ENCODE measurements at places on chromosomes 5 and 9. TPM values are rescaled to one million over a fixed set of nuclear protein-coding genes. Genes with fewer than 3 reads are reported as not detected.

DNA sequence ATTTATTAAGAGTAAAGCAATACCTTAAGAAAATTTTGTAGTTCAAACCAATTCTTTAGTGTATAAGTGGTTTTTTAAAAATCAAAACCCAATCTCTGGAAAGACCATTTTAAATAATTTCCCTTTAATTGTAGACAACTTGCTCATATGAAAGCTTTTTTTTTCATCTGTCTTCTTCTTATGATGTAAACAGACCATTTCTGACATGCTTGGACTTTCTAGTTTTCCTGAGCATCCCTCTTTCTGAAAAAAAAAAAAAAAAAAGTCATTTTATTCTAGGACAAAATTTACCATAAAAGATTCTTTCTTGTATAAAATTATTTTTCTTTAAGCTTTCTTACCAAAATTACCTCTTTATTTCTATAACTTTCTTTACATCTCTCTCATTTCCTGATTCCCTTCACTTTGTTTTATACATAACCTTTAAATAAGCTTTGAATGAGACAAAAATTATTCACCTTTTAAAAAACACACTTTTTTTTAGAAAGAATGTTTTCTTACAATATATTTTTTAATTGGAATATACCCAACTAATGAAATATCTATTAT lies 67.5 kb downstream of the COL15A1 start:
- no peak for DNase-seq

GRCh38 chr9:136107953-136108647 lies 10.6 kb downstream of the TMEM250 start:
- DNase-seq, result no peak

GRM6 gene
- total RNA-seq, result 0.16 TPM

CD72 gene
- total RNA-seq, result 0.47 TPM

DNA sequence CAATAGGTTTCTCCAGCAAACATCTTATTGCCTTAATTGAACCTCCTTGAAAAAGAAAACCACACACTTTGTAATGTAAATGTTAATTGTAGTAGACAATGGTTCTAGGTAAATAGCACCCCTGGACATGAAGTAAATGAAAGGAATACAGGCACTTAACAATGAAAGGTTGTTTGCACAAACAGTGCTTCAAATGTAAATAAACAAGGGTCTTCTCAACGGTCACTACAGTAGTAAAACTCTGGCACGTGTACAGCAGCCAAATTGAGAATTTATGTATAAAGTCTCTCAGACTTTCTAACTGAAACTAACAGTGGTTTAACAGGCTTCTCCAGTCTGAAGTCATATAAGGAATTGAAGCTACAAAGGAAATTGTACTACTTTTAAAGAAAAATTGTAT lies 218.3 kb downstream of the MEF2C start:
- no peak for DNase-seq

DNA sequence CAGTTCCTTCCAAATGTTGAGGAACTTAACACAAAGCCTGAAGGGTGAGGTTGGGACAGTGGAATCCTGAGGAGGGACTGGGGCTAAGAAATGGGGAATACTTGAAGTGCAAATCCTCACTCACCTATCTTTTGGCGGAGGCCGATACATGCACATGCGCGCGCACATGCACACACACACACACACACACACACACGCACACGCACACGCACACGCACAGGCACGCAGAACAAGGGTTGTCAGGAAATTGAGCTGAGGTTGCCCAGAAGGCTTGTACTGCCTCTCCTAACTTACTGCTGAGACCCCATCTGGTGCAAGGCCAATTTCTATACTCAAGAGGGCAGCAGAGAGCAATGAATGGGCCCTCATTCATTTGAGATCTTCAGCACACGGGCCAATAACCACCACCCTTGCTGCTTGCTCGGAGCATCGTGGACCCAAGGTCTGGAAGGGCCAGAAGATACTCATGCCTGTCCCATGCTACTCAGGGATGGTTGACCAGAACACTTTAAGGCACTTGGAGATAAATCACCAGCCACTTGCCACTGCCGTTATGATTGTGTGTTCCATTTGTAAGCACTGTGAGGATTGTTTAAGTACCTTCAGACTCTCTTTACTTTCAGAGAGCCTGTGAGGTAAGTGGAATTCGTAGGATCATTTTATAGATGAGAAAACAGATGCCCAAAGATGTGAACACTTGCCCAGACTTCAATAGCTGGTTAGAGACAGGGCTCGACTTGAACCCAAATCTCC lies 21.5 kb downstream of the BTF3 start:
- peak; percentile 12 for DNase-seq

DNA sequence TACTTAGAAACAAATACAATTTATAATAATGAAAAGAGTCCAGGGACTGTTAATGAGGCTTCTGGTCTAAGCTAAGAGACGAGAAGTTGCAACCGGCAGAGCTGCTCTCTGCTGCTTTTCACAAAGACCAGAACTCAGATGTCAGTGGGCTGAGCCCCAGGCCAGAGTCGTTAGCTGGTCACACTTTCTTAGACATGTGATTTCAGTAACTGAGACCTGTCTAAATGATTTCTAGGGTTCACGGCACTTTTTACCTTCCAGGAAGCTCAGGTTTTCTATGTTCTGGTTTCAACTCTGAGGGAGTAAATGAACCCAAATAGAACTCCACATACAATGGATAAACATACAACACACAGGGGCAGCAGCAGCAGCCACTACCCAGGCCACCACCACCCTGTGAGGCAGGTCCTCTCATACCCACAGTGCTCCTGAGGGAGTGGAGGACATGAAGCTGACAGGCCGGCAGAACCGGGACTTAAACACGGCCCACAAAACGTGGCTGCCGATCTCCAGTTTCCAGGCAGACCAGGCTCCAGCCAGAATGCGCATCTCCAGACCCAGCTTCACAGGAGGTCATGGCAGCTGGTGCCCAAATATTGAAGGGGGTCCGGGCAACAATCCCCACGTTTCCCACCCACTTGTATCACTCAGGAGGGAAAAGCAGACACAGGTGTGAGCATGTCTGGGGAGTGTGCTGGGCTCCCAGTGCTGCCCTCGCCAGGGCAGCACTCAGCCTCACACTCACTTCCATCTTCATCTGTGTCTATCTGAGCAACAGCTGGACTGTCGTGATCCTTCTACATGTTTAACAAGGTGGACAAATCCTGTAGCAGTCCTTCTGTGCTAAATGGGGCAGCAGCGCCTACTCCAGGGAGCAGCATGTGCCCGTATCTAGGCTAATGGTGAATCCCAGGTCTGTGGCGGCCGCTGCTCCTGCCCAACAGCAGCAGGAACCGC lies 38.8 kb downstream of the IARS1 start:
- no peak for DNase-seq

DNA sequence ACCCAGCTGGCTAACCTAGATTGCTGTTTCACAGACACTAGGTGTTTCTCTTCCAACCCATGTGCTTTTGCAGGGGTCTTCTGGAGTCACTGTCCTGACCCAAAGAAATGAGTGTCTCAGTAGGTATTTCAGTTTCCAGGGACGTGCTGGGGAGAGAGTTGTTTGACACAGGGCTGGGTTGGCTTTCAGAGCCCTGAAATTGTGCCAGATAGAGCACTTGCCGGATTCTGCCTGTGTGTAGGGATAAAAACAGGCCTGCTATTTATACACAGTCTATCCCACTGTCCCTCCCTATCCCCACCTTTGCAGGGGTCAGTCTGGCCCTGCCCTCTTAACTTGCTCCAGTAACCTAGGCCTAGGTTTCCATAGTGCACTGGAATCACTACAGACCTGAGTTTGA lies 957 bp upstream of the HBEGF start:
- no peak for DNase-seq

- DNase-seq, result no peak
Measured at GRCh38 chr9:134054891-134055811, 12.7 kb downstream of the BRD3 start.

PCDHB3 gene
- 10.3 TPM for total RNA-seq

TRMO gene
- total RNA-seq, result 14.7 TPM

GRCh38 chr9:109639674-109640579 lies 140.1 kb upstream of the PALM2AKAP2 start:
- peak; percentile 46 for DNase-seq

DNA sequence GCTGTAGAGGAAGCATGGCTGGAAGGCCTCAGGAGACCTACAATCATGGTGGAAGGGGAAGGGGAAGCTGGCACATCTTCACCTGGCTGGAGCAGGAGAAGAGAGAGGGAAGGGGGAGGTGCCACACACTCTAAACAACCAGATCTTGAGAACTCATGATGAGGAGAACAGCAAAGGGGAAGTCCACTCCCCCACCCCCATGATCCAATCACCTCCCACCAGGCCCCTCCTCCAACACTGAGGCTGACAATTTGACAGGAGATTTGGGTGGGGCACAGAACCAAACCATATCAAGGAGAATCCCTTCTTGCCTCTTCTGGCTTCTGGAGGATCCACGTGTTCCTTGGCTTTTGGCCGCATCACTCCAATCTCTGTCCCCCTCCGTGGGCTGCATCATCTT lies 13.1 kb upstream of the CMBL start:
- no peak for DNase-seq

PCDHGA4 gene
- total RNA-seq, result 8.4 TPM

SGCD gene
- 7.5 TPM for total RNA-seq

- no peak for DNase-seq
Measured at GRCh38 chr5:101977729-101978345, 318.2 kb downstream of the SLCO4C1 start.

PCDHB8 gene
- total RNA-seq, result 8.6 TPM

DNA sequence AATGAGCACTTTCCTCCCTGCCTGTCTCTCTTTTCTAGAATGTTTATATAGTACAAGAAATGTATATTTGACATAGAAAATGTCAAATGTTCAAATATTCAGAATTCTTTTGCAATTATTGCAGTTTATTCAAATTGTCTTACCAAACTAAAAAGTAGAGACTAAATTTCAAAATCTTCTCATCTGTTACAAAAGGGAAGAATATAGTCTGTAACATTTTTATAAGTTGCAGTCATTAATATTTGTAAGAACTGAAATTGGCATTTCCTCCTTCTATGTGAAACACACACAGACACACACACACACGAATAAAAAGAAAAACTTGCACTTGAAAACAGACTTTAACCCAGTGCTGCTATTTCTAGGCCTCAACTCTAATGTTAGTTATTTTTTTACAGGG lies 56.4 kb downstream of the NR3C1 start:
- no peak for DNase-seq

DNA sequence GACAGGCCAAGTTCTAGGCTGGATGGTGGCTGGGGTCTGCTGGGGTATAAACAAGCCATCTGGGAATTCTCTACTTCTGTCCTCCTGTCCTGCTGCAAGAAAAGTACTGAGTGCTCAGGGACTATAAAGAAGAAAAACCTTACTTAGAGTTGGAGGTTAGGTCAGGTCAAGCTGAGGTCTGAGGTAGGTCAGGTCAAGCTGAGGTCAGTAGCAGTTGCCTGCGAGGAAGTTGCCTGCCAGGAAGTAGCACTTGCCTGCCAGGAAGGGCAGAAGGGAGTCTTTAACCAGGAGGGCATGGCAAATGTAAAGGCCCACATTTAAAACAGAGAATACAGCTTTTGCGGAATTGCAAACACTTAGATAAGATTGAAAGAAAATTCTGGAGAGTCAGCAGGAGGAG lies 51.3 kb upstream of the PRLR start:
- no peak for DNase-seq

DNA sequence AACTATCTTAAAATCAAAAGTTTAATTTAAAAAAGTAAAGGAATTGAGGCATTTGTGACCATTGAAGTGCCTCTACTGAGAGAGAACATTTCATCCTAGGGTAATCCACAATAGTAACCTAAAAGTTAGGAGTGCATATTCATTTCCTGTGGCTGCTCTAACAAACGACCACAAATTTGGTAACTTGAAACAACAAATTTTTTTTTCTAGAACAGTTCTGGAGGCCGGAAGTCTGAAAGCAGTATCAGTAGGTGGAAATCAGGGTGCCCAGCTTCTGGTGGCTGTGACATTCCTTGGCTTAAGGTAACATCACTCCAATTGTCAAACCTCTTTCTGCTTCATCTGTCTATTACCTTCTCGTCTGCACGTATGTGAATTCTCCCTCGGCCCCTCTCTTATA lies 67.1 kb upstream of the SSBP2 start:
- no peak for DNase-seq

DNA sequence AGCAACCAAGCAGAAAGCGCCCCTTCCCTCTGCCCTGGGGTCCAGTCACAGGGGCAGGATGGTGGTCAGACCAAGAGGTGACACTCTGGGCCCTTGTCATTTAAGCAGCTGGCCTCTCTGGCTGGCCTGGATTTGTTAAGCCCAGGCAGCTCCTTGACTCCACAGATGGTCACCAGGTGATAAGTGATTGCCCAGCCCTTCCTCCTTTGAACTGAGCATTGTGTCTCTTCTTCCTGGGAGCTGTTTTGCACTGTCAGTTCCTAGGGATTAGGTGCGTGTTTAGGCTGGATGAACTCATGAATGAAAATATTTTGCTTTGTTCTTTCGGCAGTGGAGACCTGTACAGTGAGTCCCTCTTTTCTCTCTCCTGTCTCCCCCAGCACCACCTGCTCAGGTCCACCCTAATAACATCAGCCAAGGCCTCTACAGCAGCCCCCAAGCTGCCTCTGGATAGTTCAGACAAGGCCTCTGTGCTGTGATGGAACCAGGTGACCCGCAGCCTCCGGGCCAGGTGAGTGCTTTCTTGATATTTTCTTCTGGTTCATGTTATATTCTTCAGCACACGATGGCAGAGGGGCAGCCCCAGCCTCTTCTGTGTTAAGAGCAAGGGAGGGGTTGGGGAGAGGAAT lies 139.7 kb upstream of the PITX1 start:
- DNase-seq, result no peak

GRCh38 chr5:140111011-140111858 lies 2.7 kb upstream of the PURA start:
- no peak for DNase-seq

ZCCHC9 gene
- total RNA-seq, result 10.3 TPM

GRCh38 chr5:10703676-10704075 lies 57.4 kb downstream of the DAP start:
- no peak for DNase-seq

FGF1 gene
- 6.9 TPM for total RNA-seq

GRXCR2 gene
- not detected for total RNA-seq

GRCh38 chr5:145983446-145983845 lies 47.1 kb downstream of the SH3RF2 start:
- peak; percentile 12 for DNase-seq

DNA sequence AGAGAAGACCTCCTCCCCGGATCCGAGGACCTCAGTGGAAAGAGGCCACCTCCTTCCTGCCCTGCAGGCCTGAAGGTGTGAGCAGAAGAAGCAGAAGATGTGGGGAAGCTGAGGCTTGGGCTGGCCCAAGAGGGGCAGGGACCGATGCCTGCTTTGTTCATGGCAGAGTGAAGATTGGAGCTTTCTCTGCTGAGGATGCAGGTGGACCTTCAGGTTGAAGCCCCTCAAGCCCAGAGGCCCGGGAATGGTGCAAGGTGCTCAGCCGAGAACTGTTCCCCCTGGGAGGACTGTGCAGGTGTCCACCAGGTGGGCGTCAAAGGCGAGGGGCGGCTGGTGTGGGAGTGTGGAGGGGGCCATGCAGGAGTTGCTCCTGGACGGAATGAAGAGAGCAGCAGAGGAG lies 277.9 kb upstream of the IRX2 start:
- no peak for DNase-seq

GPR107 gene
- total RNA-seq, result 22.3 TPM

PRR7 gene
- total RNA-seq, result 11.7 TPM

- DNase-seq, result no peak
Measured at GRCh38 chr5:1001406-1002270, 7.0 kb upstream of the NKD2 start.

- no peak for DNase-seq
Measured at GRCh38 chr5:154397652-154398406, 48.0 kb upstream of the SAP30L start.

- DNase-seq, result no peak
Measured at GRCh38 chr5:167861129-167861927, 430.1 kb upstream of the WWC1 start.

GRCh38 chr5:132184588-132184987 lies 43.1 kb downstream of the P4HA2 start:
- DNase-seq, result no peak

All from occipital lobe (tissue), 3 donors.